ENCODE measurements at places on chromosomes 1 and 21.
A peak's percentile ranks its signal among the peaks of the same experiment; 100 is the strongest.

DNA sequence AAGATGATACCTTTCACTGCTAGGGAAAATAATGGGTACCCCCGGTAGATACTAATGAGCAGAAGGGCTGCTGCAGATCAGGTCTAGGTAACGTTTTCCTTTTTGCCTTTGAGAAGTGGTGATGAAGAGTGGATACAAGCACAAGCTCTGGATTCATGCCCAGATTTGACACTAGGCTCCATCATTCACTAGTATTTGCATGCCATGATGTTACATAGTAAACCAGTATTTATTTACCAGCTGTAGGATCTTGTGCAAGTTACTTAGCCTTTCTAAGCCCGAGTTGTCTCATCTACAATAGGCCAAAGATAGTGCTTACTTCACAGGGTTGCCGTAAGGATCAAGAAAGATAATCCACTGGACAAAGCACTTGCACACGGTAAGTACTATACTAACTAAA, 14.2 kb downstream of the PTPN14 start:
- DNase-seq = no peak

- no peak for DNase-seq
Measured at GRCh38 chr1:70331962-70332361, 22.6 kb downstream of the ANKRD13C start.

DNA sequence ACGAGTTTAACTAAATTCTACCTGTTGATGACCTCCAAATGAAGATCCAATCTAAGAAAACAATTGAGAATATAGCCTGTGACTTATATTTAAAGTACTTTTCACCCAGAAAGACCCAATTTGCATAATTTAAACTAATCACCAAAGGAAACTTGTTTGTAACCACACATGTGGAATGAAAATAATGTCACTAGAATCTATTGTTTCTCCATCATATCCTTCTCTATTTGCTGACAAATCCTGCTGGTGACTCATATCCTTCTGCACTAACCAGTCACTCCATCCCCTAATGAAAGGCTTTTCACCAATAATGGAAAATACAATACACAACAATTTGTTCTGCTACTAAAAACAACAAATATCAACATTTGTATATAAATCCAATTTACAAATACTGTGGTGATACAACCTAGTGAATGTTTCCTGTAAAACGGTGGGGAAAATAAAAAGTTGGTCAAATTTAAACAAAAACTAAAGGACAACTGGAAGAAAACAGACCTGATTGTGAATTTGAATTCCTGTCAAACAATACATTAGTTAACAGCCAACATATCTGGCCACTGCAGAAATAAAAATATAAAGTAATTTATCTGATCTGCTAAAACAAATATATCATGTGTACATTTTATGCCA, 6.5 kb downstream of the PTP4A2 start:
- DNase-seq = peak; percentile 83

- peak; percentile 1 for DNase-seq
Measured at GRCh38 chr21:20308586-20309315, 689.5 kb upstream of the NCAM2 start.

- no peak for DNase-seq
Measured at GRCh38 chr1:90881034-90881433, 140.8 kb downstream of the ZNF644 start.

DNA sequence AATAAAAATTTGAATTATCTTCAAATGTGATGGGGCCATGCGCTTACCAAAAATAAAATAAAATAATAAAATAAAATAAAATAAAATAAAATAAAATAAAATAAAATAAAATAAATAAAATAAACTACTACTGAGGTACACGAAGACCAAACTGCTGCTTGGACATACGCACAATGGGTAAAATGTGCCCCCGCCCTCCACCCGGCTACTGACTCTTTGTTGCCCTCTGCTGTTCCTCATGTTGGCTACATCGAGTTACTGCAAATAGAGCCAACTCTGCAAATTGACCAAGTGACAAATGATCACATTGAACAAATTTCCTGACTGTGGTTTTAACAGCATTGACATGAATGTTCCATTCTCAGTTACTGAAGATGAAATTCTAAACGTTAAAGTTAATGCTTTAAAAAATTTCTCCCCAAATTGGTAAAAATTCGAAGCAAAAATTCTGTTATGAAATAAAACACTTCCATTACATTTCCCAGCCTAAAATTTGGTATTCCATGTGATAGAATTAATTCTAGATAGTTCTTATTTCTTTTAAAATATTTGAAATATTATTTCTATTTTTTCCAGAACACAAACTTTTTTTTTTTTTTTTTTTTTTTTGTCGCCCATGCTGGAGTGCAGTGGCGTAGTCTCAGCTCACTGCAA, 18.8 kb upstream of the MAP1LC3C start:
- DNase-seq = peak; percentile 51

DNA sequence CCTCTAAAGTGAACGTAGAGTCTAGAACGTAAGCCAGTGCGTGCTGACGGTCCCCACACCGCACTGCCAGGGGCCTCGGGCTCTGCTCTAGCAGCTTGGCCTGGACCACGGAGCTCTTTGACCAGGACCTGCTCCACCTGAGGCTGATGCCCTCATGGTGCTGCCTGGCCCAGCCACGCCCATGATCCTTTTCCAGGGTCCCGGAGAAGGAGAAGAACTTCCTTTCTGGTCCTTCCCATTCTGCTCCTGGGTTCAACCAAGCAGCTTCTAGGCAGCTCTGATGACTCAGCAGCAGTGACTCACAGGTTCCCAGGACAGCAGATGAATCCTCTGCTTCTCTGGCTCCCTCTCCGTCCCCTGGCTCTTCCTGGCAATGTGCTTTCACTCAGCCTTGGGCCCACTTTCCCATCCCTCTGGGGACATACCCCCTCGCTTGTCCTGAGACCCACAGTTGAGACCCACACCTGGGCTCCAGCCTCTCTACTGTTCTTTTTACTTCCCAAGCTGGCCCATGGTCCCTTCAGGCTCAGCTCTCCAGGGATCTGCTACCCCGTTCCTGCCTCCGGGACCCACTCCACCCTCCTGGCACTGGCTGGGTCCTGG, 246.3 kb upstream of the RAB4A start:
- DNase-seq = peak; percentile 96

DNA sequence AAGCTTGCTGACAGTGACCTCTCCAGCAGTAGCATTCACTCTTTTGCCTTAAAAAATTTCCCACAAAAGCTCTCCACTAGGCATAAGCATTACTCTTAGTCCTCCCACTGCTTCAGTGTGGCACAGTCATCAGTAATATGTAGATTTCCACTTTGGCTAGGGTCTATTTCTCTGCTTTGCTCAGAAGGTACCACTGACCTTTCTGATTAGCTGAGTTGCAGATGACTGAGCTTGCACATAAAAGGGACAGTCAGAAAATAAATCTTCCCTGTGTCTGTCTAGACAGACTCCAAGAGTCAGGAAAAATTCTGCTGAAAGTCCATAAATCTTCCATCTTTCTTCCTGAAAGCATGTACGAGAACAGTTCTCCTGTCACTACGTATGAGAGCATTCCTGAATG, 56.6 kb upstream of the APP start:
- no peak for DNase-seq

GRCh38 chr1:156126630-156127534, 12.4 kb downstream of the LMNA start:
- DNase-seq = peak; percentile 98

DNA sequence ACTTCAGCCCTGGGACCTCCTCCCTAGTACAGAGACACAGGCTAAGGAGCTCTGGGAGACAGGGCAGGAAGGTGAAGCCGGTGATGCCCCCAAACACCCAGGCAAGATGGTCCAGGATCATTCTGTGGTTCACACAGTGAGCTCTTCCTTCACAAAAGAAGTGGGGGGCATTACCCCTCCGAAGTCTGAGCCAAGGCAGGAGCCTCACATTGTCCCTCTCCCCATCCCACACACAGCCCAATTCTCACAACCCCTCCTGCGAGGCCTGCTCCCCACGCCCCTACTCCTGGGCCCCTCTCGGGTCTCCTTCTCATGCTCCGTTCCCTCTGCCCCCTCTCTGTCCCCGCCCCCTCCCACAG, 10.7 kb downstream of the MEF2D start:
- no peak for DNase-seq

DNA sequence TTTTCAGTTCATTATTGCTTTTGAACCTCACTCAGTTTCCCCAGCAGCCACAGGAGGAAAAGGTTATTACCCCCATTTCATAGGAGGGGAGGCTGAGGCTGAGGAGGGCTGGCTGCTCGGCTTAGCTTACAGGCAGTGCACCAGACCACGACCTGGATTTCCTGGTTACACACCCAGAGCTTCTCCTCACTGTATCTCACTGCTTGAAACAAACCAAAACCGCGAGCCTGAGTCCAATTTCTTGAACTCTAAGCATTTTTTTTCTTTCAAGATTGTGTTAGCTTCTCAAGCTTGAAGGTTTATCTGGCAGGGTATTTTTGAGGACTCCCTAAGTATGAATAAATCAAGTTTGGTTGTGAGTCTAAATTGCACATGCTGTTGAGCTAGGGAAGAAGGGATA, 188.9 kb upstream of the EDN2 start:
- DNase-seq = no peak

GRCh38 chr1:180248176-180248575, 18.1 kb downstream of the LHX4 start:
- DNase-seq = no peak

- peak; percentile 37 for DNase-seq
Measured at GRCh38 chr1:151158326-151158725, 1.9 kb downstream of the TNFAIP8L2 start.

GRCh38 chr1:29354511-29355098, 118.3 kb downstream of the PTPRU start:
- no peak for DNase-seq

DNA sequence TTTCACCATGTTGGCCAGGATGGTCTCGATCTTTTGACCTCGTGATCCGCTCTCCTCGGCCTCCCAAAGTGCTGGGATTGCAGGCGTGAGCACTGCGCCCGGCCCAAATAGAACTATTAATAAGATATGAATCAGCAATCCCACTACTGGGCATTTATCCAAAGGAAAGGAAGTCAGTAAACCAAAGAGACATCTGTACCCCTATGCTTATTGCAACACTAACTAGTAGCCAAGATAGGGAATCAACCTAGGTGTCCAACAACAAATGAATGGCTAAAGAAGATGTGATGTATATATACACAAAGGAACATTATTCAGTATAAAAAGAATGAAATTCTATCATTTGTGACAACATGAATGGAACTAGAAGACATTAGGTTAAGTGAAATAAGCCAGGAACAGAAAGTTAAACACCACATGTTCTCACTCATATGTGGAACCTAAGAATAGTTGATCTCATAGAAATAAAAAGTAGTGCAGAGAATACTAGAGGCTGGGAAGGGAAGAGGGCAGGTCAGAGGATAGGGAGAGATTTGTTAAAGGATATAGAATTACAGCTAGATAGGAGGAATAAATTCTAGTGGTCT, 48.8 kb downstream of the XPR1 start:
- no peak for DNase-seq

DNA sequence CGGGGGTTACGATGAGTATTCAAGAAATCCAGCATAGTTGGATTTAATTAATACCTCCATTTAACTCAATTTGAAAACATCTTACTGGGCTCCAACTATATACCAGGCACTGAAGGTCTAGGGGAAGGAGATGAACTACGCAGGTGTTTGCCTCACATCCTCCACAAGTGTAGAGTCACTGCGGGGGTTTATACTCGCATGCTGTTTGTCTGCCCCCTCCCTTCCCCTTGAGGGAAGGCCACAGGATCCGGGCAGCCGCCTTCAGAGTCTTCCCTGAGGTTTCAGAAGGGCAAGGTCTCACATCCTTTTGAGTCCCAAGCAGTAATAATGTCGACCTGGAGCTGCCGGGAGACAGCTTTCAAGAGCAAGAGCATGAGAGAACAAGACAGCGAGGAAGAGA, 142.4 kb upstream of the GALNT2 start:
- no peak for DNase-seq

GRCh38 chr1:47984175-47984789, 12.9 kb downstream of the TRABD2B start:
- DNase-seq = no peak

DNA sequence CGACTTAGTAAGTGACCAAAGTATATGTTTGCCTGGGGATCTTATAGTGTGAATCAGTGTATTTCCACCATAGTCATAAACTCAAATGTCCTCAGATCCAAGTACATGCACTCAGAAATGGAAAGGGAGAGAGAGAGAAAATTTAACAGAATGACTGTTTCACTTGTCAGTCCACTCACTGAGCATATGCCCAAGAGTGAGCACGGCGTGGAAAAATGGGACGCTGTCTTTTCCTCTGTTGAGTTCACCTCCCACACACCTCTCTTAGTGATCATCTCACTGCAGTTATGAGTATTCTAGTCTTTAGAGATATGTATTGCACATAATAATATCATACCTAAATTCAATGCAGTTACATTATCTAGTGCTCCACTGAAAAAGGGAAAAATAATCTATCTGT, 156.8 kb upstream of the PRMT6 start:
- no peak for DNase-seq

DNA sequence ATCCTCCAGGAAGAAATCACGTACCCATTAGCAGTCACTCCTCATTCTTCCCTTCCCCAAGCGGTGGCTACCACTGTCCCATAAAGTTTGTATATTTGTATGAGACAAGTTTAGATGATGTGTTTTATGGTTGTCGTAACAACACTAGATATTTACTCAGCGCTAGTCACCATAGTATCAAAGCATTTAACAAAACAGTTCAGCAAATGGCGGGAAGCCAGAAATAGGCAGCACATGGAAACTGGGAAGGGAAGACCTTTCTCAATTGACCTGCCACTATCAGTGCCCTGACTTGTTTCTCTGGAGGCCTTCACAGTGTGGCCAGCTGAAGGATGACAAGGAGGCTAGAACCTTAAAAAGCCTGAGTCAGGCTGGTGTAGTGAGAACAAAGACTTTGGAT, 31.1 kb downstream of the CNST start:
- DNase-seq = no peak

- no peak for DNase-seq
Measured at GRCh38 chr1:171254859-171255258, 6.6 kb downstream of the FMO1 start.

GRCh38 chr1:95375174-95375573, 141.2 kb downstream of the RWDD3 start:
- DNase-seq = no peak

DNA sequence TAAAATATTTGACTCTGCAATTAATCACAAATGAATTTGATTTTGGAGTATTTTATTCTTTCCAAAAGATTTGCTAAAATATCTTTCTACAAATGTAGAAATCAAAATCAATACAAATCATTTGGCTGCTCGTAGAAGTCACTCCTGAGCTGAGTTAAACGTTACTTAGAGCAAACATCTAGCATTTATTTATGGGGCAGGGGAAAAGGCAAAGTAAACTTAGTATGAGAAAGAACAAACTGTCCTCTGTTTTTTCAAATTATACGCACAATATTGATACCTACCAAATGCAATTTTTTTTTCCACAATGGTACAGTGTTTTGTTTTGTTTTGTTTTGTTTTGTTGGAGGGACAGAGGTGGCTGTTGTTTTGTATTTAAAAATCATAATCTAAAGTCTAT, 233.8 kb downstream of the TTLL7 start:
- no peak for DNase-seq

DNA sequence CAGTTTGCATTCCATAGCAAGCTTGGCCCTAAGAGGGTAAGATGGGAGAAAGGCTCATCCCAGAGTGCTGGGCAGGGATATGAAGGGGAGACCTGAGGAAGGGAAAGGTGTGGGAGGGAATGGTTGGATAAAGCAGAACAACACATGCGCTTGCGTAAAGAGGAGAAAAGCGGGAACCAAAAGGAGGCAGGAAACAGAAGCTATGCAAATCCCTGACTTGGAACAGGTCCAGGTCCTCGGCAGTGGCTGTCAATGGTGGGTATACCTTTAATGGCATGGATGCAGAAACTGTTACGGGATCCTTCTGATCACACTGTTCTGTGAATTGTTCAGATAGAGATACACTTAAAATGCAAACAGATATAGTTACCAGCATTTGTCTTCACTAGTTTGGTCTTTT, 455.6 kb downstream of the SIPA1L2 start:
- DNase-seq = no peak

GRCh38 chr1:6634371-6635052, 9.8 kb downstream of the THAP3 start:
- peak; percentile 13 for DNase-seq

Data from CD14-positive monocyte (primary cell).